Heart left ventricle (tissue), 16 donors: ENCODE measurements at places on chromosomes 1 and 21. TPM values are rescaled to one million over a fixed set of nuclear protein-coding genes. Genes with fewer than 3 reads are reported as not detected.

UBASH3A gene
- total RNA-seq = 2.4 TPM

S100A5 gene
- total RNA-seq = not detected

TRIM45 gene
- total RNA-seq = 18.5 TPM

- DNase-seq = no peak
Measured at GRCh38 chr1:195956845-195957244, 651.4 kb downstream of the KCNT2 start.

DNA sequence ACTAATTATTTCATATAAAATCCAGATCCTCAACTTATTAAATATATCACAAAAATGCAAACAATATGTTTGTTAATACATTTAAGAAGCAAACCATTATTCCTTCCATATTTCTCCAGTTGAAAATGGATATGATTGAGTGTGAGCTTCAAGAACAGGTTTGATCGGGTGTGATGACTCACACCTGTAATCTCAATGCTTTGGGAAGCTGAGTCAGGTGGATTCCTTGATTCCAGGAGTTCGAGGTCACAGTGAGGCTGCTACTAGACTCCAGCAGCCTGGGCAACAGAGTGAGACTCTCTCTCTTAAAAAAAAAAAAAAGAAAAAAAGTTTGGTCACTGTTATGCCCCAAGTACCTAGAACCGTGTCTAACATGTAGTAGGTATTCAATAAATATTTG is 42.9 kb upstream of the RRP15 start:
- no peak for DNase-seq

GRCh38 chr1:61397935-61398334 is 315.6 kb downstream of the NFIA start:
- DNase-seq = no peak

- DNase-seq = no peak
Measured at GRCh38 chr1:158203693-158204457, 23.2 kb downstream of the CD1D start.

DNA sequence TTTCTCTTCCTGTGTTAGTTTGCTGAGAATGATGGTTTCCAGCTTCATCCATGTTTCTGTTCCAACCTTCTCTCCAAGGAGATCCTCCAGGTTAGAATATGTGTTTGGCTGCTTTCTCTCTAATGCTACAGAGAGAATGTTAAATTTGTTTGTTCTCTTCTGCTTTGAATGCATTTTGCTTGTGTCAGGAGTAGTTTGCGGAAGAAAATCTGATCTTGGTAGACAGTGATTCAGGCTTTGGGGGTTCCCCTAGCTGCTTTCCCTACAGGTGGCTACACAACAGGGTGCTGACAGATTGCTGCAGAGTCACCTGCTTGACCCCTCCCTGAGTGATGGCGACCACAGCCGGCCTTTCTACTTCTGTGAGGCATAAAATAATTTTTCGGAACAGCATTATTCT is 41.8 kb downstream of the MACO1 start:
- no peak for DNase-seq

DNA sequence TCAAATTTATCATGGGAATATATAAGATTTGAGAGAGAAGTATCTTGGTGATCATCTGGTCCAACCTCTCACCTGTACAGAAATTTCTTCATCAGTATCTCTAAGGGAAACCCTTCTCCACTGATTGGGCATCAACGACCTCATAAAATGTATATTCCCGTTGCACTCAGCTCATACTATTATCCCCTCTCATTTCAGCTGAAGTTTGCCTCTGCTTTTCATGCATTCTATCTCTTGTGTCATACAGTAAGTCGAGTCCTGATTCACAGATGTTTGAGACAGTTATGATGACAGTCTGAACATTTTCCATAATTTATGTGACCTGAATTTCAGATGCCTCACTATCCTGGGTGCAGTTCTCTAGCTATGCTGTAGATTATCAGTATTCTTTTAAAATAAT is 21.0 kb downstream of the OR10R2 start:
- DNase-seq = no peak

DNA sequence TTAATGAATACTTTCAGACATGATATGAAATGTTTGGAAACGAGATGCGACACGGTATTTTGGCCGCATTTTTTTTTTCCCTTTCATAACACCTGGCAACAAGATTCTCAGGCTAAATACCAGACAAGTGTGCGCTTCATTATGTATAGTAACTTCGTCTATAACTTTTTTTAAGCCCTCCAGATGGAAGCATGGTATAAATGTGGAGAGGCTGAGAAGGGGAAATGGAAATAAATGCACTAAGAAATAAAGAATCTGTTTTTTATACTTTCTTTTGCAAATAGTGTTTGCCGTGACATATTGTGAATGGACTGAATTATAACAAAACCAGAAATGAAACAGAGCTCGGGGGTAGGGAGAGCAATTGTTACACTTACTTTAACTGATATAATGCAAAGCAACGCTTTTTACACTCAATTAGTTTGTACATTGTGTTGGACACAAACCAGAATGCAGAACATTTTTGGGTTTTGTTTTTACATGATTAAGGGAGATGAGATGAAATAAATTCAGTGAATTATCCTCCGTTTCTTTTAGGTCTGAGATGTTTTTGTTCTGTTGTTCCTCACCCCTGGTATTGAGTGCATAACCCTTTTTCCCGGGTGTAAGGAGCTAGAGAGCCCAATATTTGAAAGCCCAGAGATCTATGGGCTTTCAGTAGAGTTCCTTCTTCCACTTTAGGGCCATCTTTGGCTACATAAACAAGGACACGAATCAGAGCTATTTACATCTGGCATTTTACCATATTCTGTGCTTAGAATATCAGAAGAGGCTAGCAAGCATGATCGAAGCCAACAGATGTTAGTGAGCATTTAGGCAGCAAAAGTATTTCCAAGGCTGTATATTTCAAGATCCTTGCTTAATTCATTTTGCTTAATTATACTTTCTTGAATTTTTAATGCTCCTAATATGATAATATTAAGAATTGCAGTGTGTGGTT is 478.0 kb downstream of the CAMTA1 start:
- no peak for DNase-seq

DNA sequence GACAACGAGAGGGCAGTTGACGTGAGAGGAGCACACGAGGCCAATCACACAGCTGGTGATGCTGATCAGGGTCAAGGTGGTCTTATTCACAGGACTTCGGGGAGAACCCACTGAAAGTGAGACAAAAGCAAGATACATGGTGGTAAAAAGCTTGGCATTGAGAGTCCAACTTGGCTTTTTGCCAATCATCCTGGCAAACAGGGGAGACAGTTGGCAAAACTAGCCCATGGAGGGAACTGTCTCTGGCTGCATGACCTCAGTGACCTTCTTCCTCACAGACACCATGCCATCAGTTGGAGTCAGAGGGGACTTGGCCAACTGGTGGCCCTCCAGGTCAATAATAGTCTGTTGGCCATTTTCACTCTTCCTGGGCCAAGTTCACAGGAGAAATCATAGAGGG is 139.9 kb downstream of the ASTN1 start:
- no peak for DNase-seq

DNA sequence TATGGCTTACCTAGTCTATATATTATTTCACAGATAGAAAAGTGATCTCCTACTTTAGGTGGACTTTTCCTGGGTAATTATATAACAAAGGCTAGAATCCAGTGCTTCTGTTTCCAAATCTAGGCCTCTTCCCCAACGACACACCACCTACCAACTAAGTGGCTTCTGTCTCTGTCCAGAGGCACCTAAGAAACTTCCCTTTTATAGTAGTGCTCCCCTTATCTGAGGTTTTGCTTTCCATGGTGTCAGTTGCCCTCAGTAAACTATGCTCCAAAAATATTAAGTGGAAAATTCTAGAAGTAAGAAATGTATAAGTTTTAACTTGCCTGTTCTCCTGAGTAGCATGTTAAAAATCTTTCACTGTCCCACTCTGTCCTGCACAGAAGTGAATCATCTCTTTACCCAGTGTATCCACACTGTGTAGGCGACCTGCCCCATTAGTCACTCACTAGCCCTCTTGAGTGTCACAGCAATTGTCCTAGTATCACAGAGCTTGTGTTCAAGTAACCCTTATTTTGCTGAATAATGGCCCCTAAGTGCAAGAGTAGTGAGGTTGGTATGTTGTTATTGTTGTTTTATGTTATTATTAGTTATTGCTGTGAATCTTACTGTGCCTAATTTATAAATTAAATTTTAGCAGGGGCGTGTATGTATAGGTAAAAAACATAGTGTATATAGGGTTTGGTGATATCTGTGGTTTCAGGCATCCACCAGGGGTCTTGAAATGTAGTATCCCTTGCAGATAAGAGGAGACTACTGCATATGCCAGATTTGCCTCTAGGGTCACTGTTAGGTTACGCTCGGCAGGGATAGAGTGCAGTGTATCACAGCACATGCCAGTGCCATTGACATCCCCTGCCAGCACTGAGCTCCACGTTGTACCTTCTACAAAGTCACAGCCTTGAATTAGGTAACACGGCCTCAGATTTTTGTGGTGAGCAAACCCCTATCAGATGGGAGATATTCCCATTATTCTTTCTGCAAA is 14.7 kb upstream of the CD53 start:
- no peak for DNase-seq

GRCh38 chr1:118396829-118397495 is 211.9 kb upstream of the SPAG17 start:
- no peak for DNase-seq

DNA sequence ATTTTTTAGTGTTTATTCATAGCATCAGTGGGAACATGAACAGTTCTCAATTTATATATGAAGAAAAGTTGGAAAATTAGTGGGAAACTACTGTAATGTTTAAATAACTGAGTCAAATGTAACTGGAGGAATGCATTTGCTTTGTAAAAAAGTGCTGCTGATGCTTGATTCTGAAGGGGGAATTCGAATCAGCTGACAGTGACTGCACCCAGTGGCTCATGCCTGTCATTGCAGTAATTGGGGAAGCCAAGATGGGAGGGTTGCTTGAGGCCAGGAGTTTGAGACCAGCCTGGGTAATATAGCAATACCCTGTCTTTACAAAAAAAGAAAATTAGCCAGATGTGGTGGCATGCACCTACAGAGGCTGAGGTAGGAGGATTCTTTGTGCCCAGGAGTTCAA is 398.4 kb downstream of the ZP4 start:
- DNase-seq = no peak

- no peak for DNase-seq
Measured at GRCh38 chr1:212293579-212293978, 8.4 kb downstream of the PPP2R5A start.
